ENCODE measurements at places on chromosomes 7 and 10.
A peak's percentile ranks its signal among the peaks of the same experiment; 100 is the strongest.

GRCh38 chr10:129075508-129075907 lies 391.5 kb upstream of the MGMT start:
- DNase-seq = no peak

GRCh38 chr10:101227429-101228152 lies 1.7 kb downstream of the LBX1 start:
- DNase-seq = no peak

DNA sequence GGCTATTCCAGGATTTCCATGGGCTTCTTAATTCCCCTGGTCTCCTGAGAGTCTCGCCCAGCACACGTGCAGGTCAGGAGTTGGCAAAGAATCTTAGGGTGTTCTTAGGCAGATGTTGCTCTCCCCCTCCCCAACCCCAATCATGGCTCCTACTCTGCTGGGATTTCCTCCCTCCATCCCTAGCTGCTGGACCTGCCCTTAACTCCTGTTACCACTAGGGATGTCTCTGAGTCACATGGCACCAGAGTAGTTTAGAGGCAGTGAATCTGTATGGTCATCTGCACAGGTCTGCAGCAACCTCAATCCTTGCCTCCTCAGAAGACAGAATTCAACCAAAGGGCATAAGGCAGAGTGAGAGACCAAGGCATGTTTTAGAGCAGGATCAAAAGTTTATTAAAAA lies 51.8 kb upstream of the CHST3 start:
- DNase-seq = no peak

DNA sequence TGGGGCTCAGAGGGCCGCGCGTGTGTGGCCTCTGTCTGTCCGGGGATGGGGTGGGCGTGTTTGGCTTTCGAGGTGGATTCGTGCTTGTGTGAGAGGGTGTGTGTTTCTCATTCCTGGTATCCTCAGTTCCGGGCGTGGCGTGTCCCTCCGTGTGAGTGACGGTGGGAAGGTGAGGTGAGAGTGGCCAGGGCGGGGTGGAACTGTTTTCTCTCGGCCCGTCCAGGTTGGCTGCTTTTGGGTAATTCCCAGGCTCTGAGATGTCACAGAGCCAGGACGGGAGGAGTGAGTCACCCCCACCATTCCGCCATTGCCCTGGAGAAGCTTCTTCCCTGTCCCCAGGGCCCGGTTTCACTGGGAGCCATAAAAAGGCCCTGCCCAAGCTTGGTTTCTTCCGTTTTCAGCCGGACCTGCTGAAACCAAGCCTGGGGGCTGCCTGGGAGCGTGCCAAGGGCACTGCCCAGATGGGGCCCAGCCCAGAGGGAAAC lies 21.3 kb upstream of the CLDN4 start:
- DNase-seq = no peak

- no peak for DNase-seq
These were observed 42.6 kb upstream of the AMPH start for GRCh38 chr7:38673795-38674194.

DNA sequence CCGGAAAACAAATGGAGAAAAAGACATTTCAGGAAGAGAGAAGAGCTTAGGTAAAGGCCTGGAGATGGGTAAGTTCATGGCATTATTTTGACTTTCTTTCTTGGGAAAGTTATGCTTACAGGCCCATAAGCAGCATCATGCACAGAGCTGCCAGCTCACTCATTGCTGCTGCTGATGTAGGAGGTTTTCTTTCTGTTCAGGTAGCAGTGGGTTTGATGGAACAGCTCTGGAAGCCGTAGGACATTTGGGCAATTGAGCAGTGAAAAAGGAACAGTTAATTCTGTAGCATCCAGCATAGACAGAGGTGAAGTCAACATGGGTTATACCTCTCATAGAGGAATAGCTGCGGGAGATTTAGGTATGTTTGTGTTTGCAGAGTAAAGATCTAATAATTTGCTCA lies 3.3 kb downstream of the CHN2 start:
- no peak for DNase-seq

GRCh38 chr10:22049635-22050034 lies 46.1 kb upstream of the DNAJC1 start:
- no peak for DNase-seq

- no peak for DNase-seq
These were observed 204.1 kb downstream of the ZNF365 start for GRCh38 chr10:62578301-62578700.

- peak; percentile 42 for DNase-seq
These were observed 6.7 kb downstream of the ATP6V1F start for GRCh38 chr7:128869138-128869943.

GRCh38 chr7:47954231-47954911 lies 6.1 kb upstream of the PKD1L1 start:
- DNase-seq = no peak

GRCh38 chr7:19944363-19945120 lies 171.1 kb upstream of the TMEM196 start:
- no peak for DNase-seq

- no peak for DNase-seq
These were observed 162.6 kb downstream of the ADARB2 start for GRCh38 chr10:1574719-1575118.

DNA sequence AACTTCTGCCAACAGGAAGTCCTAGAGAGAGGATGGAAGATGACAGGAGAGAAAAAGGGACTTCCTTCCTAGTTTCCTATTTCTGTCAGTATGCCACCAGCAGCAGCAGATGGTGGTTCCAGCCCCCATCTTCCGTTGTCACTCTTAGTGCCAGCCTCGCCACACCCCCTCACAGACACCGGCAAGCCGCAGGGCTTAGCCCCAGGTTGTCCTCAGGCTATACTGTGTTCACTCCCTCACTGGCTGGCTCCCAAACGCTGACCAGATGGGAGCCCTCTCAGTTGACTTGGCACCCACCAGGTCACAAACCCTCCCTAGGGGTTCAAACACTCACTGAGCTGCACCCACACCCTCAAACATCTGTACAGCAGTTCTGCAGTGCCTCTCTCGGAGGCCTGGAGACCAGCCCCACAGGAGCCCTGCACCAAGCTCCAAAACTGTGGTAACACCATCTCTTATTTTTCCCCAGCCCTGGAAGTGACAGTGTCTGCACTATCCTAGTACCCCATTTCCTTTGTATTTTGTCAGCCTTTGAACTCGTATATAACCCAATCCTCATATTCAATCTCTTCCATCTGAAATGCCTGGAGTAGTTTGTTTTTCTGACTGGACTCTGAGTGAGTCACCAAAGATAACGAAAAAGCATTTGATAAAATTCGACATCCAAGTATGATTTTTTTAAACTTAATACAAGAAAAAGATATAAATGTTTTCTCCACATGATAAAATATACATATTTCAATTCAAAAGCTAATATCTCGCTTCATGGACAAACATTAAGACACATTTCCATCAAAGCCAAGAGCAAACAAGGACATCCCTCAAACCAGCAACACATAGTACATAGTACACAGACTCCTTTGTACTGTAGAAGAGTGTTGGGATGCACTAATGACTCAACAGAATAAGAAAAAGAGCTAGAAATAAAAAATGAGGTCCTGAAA lies 34.5 kb downstream of the SMURF1 start:
- no peak for DNase-seq

- DNase-seq = no peak
These were observed 220.5 kb downstream of the PTPRN2 start for GRCh38 chr7:158366916-158367633.

- no peak for DNase-seq
These were observed 262.4 kb downstream of the CDK14 start for GRCh38 chr7:90858546-90858945.

DNA sequence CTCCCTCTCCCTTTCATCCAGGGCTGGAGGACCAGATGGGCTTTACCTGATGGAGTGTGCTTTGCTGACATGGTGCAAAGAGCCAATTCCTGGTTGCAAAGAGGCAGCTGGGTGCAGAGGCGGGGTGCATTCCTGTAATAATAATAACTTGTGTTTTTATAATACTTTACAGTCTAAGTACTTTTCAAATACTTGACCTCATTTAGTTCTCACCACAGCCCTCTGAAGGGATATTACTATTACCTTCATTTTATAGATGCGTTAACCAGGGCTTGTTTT lies 70.4 kb downstream of the TCF7L2 start:
- no peak for DNase-seq

GRCh38 chr7:152383341-152384234 lies 52.2 kb downstream of the KMT2C start:
- DNase-seq = no peak

GRCh38 chr7:93715234-93715633 lies 140.7 kb upstream of the CALCR start:
- DNase-seq = peak; percentile 15

GRCh38 chr10:52019656-52020055 lies 294.4 kb upstream of the DKK1 start:
- DNase-seq = no peak

GRCh38 chr10:30366829-30367228 lies 17.8 kb upstream of the MTPAP start:
- no peak for DNase-seq

DNA sequence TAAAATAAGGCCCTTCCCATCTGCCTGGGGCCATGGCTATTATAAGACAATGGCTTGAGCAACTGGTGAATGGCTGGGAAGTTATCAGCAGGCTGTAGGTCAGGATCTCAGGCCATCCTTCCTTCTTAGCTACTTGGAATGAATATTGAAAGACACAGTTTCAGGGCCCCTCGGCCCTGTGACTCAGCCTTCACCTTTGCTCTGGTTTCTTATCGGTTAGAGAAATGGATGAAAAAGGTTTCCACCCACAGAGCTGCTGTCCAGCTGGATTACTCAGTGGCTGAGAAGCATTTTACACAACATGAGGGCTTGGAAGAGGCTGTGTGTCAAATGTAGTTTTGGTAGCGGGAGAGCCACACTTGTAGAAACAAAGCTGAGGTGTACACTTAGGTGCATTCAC lies 9.4 kb downstream of the ACSL5 start:
- no peak for DNase-seq

DNA sequence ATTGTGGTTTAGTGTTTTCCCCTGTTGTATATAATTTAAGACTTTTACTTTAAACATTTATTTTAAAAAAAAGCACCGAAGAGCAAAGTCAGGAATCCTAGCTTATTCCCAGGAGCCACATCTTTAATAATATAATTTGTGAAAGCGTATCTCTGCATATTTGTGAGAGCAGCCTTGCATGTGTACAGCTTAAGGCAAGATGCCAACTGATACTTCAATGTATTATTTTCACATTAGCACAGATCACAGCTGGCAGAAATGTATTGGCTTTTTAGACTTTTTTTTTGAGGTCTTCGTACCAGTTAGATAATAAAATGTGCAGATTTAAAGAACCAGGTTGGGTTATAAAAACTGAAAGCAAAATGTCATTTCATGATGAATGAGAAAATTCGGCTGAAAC lies 845.7 kb upstream of the POT1 start:
- DNase-seq = no peak

GRCh38 chr7:70640266-70640833 lies 491.6 kb upstream of the GALNT17 start:
- DNase-seq = no peak

DNA sequence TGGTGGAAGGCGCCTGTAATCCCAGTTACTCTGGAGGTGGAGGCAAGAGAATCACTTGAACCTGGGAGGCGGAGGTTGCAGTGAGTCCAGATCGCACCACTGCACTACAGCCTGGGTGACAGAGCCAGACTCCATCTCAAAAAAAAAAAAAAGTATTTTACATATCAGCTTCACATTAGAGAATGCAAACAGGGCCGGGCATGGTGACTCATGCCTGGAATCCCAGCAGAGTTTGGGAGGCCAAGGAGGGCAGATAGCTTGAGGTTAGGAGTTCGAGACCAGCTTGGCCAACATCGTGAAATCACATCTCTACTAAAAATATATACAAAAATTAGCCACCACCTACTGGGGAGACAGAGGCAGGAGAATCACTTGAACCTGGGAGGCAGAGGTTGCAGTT lies 31.6 kb downstream of the USP54 start:
- no peak for DNase-seq

GRCh38 chr7:35526645-35527044 lies 168.3 kb downstream of the HERPUD2 start:
- no peak for DNase-seq

- no peak for DNase-seq
These were observed 356.6 kb upstream of the ZMIZ1 start for GRCh38 chr10:78712147-78712546.

GRCh38 chr7:20107582-20107981 lies 109.6 kb downstream of the MACC1 start:
- DNase-seq = no peak

- no peak for DNase-seq
These were observed 7.7 kb upstream of the OPALIN start for GRCh38 chr10:96366508-96366907.

DNA sequence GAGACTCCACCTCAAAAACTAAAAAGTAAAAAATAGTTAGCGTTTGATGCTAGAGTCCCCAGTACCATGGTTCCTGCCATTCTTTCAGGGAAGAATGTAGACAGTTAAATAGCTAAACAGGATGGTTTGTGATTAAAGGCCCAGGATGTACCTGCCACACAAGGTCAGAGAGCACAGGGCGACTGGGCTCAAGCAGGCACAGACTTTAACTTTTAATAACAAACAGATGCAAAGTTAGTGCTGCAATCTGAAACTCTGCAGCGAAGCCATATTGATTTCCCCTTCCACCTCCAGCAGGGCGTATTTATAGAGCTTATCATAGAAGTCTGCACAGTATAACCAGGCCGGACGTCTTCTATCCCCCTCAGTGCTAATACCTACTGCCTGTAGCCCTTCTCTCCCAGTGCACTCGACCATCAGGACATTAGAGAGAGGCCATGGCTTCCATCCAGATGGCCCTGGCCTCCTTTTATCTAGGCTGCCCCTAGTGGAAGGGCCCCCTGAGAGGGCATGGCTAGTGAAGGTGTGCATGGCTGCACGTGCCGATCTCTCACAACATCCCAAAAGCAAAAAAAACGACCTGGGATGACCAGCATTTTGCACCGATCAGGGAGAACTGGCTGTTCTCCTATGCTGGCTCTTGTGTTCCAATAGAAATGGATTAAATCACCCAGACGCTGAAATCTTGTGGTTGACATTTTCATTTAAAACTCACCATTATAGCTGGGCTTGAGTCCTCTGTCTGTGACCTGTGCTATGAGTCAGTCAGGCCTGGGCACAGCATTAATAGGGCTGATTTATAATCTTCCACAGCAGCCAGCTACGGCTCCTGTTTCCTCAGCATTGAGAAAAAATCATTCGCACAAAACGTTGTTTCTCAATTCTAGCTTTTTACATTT lies 7.6 kb upstream of the BAG3 start:
- no peak for DNase-seq

DNA sequence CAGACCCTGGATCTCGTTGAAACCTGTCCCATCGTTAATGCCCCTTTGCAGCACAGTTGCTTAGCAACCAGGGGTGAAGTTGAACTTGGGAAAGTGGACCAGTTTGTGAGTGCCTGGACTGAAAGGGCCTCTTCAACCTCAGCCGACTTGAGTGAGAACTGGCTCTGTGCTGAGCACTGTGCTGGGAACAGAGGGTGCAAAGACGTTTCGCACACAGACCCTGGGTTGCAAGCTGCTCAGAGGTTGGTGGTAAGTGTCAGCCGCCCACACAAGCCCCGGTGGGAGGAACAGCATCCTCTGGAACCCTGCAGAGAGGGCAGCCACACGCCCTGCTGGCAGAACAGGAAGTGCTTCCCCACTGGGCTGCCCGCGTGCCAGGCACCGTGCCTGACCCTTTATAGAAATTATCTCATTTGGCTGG lies 89.2 kb downstream of the CARD11 start:
- no peak for DNase-seq
